Testis (tissue), 5 donors: ENCODE measurements at places on chromosomes 5 and 9. TPM values are rescaled to one million over a fixed set of nuclear protein-coding genes. Genes with fewer than 3 reads are reported as not detected.

The SMIM32 gene
- total RNA-seq = 0.50 TPM

The CD14 gene
- total RNA-seq = 23.7 TPM

The IL13 gene
- 25.0 TPM for total RNA-seq

The MARCHF3 gene
- total RNA-seq = 34.0 TPM

The RAB24 gene
- total RNA-seq = 25.5 TPM

The SRA1 gene
- 43.1 TPM for total RNA-seq

The SH2D3C gene
- total RNA-seq = 6.6 TPM

The PCDHB13 gene
- 8.6 TPM for total RNA-seq

The PCDHA1 gene
- total RNA-seq = 2.6 TPM
